ENCODE measurements at places on chromosomes 11 and 22.

DNA sequence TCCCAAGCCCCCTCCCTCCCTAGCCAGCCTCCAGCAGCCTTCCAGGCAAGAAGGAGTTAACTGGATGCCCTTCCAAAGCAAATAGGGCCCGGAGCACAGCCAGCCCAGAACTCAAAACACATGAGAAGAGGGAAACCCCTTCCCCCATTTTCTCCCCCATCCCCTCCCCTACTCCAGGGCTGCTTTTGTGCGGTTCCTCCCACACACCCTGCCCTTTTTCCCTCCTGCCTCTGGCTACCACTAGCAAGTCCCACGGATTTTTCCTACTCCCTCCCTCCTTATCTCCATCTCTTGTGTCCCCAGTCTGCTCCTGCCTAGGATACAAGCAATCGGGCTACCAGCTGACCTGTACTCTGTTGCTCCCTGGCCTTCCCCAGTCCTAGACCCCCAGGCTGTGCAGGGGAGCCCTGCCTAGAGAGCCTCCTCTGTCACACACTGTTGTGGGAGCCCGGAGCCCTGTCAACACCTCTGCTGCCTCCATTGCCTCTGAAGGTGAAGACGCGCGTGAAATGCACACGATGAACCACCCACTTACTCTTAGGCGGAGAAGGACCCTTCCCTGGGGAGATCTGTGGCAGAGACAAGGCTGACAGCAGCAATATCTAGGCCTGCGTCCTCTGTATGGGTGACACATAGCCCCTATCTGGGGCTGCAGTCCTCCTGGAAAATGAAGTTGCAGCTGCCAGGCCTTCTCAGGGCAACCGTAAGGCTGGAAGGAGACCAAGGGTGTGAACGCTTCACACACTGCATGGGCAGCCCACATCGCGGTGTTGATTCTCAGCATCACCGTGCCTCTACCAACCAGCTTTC, 282.8 kb downstream of the MN1 start:
- DNase-seq = no peak

DNA sequence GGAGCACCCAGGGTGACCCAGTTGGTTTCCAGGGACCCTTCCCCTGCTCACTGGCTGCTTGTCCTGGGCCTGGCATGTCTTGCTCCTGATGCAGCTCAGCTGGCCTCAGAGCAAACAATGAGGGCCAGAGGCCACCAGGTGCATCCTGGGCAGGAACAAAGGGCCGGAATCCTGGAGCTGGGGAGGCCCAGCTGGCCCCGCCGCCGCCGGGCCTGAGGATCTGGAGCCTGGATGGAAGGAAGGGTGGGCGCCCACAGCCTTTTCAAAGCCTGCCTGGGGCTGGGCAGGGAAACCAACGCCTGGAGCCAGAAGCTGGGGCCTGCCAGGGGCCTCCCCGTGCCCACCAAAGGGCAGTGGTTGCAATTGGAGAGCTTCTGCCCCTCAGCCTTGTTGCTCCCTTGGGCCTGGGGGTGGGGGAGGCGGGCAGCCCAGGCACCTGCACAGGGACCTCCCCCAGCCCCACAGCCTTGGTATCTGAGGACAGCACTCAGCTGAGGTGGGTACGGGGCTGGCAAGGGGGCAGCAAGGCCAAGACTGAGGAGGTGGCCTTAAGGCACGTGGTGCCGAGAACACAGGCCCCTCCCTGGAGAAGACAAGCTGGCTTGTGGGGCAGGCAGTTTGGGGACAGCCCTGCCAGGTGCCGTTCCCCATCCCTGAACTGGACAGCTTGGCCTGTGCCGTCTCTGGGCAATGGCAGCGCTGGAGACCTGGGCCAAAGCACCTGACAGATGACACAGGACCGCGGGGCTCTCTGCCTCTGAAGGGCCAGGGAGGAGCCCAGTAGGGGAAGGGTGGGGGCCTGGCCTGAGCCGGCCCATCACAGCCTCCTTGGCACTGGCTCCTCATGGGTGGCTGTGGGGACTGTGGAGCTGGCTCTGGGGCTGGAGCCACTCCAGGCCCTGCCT, 7.1 kb upstream of the ADORA2A start:
- no peak for DNase-seq

GRCh38 chr11:113163291-113164030, 150.9 kb upstream of the TTC12 start:
- DNase-seq = no peak

- DNase-seq = peak; percentile 86
Observed at GRCh38 chr22:19962246-19962908, 20.8 kb upstream of the TXNRD2 start.

DNA sequence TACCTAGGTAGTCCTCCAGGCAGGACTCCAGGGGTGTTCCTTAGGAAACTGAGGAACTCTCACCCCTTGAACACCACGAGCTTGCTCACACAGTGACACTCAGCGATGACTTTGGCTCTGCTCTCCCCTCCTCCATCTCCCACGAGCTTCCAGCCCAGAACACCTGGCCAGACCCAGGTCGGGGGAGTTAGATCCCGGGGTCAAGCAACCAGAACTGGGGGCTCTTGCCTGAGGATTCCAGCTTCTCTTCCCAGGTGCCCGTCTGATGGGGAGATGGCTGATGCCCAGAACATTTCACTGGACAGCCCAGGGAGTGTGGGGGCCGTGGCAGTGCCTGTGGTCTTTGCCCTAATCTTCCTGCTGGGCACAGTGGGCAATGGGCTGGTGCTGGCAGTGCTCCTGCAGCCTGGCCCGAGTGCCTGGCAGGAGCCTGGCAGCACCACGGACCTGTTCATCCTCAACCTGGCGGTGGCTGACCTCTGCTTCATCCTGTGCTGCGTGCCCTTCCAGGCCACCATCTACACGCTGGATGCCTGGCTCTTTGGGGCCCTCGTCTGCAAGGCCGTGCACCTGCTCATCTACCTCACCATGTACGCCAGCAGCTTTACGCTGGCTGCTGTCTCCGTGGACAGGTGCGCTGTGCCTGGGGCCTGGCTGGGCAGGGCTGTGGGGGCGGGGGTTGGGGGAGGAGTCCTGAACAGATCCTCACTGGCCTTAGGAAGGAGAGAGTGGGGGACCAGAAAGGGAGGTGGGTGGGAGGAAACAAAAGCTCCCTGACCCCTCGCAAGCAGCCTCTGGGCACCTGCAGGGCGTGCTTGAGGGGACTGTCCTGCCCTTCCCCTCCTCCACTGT, at the start of gene GALR3:
GALR3 (plus strand) TSS at position 249 of the 852 bp plus-strand sequence; CDS start at position 274, 25 bp downstream.
- DNase-seq = no peak
